CD4-positive, alpha-beta T cell treated with Interferon gamma for 1 hour (primary cell): ENCODE measurements at places on chromosomes 16 and 17.

DNA sequence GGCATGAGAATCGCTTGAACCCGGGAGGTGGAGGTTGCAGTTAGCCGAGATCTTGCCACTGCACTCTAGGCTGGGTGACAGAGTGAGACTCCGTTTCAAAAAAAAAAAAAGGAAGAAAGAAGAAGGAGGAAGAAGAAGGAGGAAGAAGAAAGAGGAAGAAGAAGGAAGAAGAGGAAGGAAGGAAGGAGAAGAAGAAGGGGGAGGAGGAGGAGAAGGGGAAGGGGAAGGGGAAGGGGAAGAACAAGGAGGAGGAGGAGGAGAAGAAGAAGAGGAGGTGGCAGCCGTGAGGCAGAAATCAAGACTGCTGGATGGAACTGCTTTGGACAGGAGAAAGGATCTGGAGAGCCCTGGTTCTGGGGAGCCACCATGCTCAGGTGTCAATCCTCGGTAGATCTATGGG is 29.7 kb upstream of the PEMT start:
- DNase-seq: no peak

GRCh38 chr17:52025236-52025635 is 133.3 kb downstream of the CA10 start:
- no peak for DNase-seq

DNA sequence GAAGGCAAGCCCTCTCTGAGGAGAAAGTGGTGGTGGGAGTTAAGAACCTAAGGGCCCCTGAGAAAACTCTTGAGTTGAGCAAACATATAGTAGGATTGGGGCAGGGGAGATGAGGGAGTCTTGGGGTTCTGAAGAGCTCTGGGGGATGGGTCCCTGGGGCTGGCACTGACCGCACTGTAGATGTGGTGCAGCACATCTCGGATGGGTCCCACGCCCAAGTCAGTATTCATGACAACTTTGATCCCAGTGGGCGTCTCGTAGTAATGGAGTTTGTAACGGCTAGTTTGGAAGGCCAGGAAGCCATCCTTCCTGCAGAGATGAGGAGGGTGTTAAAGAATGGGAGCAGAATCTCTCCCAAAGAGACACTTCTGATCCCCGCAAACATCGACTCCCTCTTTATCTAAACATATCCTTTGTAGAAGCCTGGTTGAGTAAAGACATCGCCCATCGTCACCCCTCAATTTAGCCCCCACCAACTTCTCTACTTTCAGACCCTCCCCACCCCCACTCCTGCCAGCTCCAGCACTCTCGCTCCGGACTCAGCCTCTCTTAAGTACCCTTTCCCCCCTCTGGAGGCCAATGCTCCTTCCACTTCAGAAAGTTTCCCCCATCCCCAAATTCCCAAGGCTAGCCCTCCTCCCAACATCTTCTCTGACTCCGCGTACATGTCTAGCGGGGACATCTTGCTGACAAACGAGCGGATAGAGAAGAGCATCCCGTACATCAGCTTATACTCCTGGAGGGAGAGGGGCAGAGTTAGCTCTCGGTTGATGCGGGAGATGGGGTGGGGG is 710 bp downstream of the TRAPPC1 start:
- DNase-seq: no peak

- DNase-seq: peak; percentile 82
These were observed 53.2 kb upstream of the ZNF750 start for GRCh38 chr17:82892899-82893565.

- DNase-seq: no peak
These were observed 60.2 kb downstream of the WSB1 start for GRCh38 chr17:27354051-27354490.

- no peak for DNase-seq
These were observed 161.4 kb upstream of the CDH11 start for GRCh38 chr16:65283181-65283651.

DNA sequence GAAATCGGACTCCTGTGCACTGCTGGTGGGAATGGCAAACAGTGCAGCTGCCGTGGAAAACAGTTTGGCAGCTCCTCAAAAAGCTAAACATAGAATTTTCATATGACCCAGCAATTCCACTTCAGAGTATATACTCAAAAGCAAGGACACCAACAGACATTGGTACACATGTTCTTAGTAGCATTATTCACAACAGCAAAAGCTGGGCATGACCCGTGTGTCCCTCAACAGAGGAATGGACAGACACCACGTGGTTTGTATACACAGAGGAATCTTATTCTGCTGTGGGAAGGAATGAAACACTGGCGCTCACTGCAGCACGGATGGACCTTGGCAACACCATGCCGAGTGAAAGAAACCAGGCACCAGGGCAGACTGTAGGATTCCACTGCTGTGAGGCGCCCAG is 16.0 kb downstream of the NPTX1 start:
- DNase-seq: no peak

GRCh38 chr16:672371-672770 is 3.1 kb upstream of the RHBDL1 start:
- DNase-seq: no peak

DNA sequence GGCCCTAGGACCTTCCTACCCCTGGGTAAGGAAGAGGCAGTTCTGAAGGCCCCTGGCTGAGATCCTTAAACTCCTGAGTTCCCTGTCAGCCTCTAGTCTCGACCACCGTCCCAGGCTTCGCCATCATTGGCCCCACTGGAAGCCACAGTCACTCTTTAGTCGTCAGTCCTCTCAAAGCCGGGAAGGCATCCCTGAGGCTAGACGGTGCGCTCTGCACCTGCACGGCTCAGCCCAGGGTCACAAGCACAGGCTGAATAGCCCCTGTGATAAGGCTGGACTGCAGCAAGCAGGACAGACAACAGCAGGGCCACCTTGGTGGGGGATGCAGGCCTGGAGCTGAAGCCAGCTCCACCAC is 3.3 kb upstream of the HEXIM1 start:
- DNase-seq: no peak

DNA sequence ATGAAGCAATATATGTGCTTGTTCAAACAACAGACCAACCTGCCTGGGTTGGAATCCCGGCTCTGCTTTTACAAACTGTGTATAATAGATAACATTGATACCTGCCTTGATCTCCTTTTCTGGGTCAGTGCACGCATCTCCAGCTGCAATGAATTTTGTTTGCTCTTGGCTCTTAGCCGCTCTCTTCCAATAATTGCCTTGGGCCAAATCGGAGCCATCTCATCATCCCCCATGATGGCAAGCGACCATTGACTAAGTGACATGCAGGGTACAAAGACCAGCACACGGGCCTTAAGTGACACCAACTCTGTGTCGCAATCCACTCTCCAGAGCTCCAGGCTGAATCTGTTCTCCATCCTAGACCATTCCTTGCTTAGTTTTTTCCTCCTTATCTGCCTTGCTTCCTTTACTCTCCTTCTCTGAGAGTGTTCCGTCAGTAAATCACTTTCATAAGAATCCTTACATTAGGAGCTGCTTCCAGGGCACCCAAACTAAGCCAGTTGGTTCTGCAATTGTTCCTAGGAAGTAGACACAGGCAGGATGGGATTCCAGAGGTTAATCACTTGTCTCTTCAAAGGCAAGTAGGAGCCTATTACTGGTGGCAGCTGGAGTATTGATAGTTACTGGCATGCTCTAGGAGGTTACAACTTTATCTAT is 134.2 kb downstream of the ABCA8 start:
- no peak for DNase-seq

GRCh38 chr17:31144428-31144827 is 49.7 kb downstream of the NF1 start:
- DNase-seq: no peak

DNA sequence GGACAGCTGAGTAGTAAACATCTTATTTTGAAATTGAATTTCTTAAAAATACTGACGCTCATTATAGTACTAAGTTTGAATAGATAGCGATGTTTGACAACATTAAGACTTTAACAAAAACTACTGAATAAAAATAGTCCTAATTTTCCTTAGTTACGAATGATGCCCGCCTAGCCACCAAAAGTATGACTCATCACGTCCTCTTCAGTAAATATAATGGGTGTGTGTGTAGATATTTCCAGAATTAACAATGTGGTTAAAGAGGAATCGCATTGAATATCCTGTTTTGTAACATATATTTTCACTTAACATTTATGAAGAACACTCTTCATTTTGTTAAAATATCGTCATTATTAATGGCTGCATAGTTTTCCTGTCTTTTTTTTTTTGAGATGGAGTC is 187.6 kb downstream of the MYO1D start:
- no peak for DNase-seq

- DNase-seq: no peak
These were observed 7.7 kb upstream of the HOXB2 start for GRCh38 chr17:48552466-48553189.

DNA sequence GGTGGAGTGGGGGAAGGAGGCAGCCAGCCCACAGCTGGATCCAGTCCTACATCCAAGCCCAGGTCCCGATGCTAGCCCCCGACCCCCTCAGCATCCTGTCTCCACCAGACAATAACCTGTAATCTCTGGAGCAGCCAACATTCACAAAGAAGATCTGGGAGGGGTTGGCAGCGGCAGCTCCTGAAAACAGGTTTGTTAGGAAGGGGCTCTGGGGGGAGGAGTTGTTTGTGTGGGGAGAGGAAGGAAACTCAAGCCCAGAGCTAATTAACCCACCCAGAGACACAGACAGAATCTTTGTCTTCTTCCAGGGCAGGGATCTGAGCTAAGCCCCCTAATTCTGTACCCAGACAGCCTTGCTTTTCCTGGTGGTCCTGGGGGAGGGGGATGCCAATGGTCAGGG is 4.6 kb upstream of the C17orf113 start:
- no peak for DNase-seq

DNA sequence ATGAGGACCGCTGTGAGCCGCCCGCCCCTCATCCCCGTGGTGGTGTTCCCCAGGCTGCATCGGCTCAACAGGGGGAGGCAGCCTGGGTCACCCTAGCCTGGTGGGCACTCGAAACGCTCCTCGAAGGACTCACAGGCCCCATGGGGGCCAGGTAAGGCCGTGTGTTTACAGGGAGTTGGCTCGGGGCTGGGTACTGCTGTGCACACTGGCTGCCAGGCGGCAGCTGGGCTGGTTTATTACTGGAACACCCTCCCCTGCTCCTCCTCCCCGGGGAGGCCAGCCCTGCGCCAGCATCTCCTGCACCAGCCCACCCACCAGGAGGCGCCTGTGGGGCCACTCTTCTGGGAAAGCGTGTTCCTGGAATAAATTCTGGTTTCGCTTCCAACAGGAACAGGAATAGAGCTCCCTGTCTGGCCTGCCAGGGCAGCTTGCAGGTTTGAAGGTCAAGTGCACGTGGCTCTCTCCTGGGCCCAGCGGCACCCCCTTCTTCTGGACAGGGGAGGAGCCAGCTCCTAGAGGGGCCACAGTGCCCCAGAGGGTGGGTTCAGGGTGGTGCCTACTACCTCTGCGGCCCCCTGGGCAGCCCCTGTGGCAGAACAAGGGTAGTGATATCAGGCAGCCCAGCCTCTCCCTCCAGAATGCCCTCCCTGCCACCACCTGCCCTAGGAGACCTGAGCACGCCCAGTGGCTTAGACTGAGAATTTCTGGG is 11.3 kb downstream of the MCRIP1 start:
- DNase-seq: no peak

- DNase-seq: no peak
These were observed 10.9 kb downstream of the JUP start for GRCh38 chr17:41775394-41776226.

- DNase-seq: peak; percentile 47
These were observed 219.2 kb downstream of the RBFOX3 start for GRCh38 chr17:79391376-79392233.

- no peak for DNase-seq
These were observed 45.3 kb downstream of the REXO5 start for GRCh38 chr16:20851601-20852000.

DNA sequence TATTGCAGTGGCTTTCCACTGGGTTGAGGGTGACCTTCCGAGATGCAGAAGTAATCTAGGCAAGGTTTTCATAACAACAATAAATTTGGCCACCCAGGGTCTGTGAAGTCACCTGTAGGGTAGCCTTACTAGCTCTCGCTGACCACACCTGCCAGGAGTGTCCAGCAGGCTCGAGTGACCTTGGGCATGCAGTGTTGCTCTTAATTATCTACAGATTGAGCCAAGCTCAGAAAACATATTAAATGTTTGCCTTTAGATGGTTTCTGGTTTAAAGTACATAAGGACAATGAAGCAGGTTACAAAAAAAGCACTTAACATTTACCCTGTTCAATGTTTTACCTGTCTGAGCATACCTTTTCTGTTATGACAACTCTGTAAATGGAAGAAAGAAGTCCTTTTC is 1.8 kb downstream of the TBC1D24 start:
- DNase-seq: no peak

DNA sequence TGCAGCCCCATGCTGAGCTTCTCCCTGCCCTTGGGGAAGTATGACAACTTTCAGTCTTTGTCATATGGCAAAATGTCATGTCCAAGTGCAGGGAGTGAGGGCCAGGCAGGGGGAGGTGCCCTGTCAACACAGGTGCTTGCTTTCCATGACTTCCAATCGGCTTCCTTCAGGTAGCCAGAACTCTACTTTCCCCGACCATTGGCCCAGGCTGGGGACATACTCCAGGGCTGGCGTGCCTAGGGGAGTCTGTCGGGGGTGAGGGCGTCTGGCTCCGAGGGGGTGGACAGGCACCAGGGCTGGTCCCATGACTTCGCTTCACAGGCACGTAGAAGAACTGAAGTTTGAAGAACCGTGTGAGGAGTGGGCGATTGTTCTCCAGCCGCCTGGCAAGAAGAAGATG is 19.8 kb upstream of the PIK3R6 start:
- DNase-seq: no peak
